ENCODE measurements at places on chromosomes 6 and 20.

- no peak for DNase-seq
- H3K27ac ChIP-seq = no peak overlapping the region
- H3K4me1 ChIP-seq = peaks cover 4% of the 10 kb centered on the region
- no peak overlapping the region for H3K4me3 ChIP-seq
These were observed 9.2 kb downstream of the SIM1 start for GRCh38 chr6:100455230-100456124.

DNA sequence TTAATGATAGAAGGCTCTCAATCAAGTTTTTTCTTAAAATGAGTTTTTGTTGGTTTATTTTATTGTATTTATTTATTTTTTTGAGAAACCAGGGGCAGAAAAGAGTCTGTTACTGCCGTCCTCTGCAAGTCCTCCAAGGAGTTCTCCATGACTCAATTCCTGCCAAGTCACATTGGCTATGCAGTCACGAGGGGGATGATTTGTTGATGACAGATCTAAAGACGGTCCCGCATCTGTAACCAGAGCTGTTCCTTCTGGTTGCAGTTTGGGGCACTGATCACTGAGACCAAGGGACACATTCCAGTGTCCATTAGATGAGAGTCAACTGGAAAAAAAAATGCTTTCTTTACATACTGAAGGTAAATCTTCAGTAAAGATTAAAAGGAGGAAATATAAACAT, 13.9 kb upstream of the TSHZ2 start:
- no peak for DNase-seq
- no peak overlapping the region for H3K27ac ChIP-seq
- H3K27me3 ChIP-seq = no peaks in the 10 kb centered on the region
- no peak overlapping the region for H3K4me3 ChIP-seq
- no peaks in the 10 kb centered on the region for H3K36me3 ChIP-seq
- no peaks in the 10 kb centered on the region for H3K4me1 ChIP-seq

DNA sequence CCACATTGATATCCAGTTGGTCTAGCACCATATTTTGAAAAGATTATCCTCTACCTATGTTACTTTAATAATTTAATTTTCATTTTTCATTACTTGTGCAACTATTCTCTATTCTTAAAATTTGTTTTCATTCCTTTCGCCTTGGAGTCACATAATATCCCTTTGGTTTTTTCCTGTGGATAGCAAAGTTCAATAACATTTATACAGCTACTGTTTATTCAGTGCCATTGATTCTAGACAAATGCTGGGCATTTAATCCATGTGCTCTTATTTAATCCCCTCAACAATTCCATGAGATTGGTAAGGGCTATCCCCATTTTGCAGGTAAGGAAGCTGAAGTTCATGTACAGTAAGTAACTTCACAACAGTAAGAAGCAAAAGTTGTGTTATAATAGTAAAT, 32.6 kb downstream of the PSMF1 start:
- H3K27me3 ChIP-seq = no peaks in the 10 kb centered on the region
- no peak overlapping the region for H3K27ac ChIP-seq
- H3K36me3 ChIP-seq = peaks cover 29% of the 10 kb centered on the region
- no peaks in the 10 kb centered on the region for H3K4me1 ChIP-seq
- H3K4me3 ChIP-seq = no peak overlapping the region

GRCh38 chr6:129645106-129645829, 64.7 kb downstream of the ARHGAP18 start:
- H3K36me3 ChIP-seq = no peaks in the 10 kb centered on the region
- H3K4me1 ChIP-seq = peaks cover 14% of the 10 kb centered on the region
- DNase-seq = no peak
- H3K4me3 ChIP-seq = no peak overlapping the region
- no peaks in the 10 kb centered on the region for H3K27me3 ChIP-seq

GRCh38 chr20:33862709-33863403, 51.7 kb downstream of the CHMP4B start:
- H3K27ac ChIP-seq = no peak overlapping the region
- no peak overlapping the region for H3K4me3 ChIP-seq
- peaks cover 5% of the 10 kb centered on the region for H3K4me1 ChIP-seq

DNA sequence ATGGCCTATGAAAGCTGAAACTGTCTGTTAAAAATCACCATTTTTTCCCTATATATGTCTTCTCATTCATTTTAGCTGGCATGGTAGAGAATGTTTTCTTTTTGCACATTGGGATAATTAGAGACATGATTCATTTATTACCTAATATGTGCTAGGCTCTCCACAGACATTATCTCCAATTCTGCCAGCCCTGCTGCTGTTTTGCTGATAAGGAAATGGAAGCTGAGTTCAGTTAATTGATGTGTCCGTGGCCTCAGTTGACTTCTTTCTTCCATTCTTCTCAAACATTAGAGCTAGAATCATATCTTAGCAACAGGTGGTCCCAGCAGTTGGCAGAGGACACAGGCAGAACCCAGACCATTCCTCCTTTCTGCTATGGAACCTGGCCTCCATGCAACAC, 644.1 kb upstream of the CITED2 start:
- no peaks in the 10 kb centered on the region for H3K36me3 ChIP-seq
- no peaks in the 10 kb centered on the region for H3K27me3 ChIP-seq
- DNase-seq = no peak

- no peak overlapping the region for H3K4me3 ChIP-seq
- no peaks in the 10 kb centered on the region for H3K27me3 ChIP-seq
These were observed 10.3 kb upstream of the TCP11 start for GRCh38 chr6:35151466-35151865.

DNA sequence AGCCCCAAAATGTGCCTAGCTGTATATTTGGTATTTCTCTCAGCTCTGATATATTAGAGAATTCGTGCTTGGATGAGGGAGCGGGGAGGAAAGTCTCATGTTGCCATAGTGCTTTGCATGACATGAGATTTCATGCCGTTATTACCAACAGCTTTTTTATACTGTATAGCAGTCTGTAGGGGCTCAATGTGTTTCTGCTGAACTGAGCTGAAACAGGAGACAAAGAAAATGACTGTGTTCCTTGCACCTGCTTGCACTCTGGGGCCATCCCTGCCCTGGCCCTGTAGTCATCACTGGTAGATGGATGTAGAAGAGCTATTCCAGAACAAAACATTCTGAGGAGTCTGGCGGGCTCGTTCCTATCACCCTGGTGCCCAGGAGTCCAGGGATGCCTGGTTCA, 128.0 kb upstream of the SASH1 start:
- no peak for DNase-seq
- H3K27ac ChIP-seq = no peak overlapping the region
- H3K4me3 ChIP-seq = no peak overlapping the region

- DNase-seq = no peak
- no peaks in the 10 kb centered on the region for H3K4me1 ChIP-seq
- H3K27me3 ChIP-seq = no peaks in the 10 kb centered on the region
- no peaks in the 10 kb centered on the region for H3K36me3 ChIP-seq
These were observed 60.7 kb upstream of the SHLD1 start for GRCh38 chr20:5689463-5689862.

- no peak for DNase-seq
- no peak overlapping the region for H3K4me3 ChIP-seq
- H3K27me3 ChIP-seq = no peaks in the 10 kb centered on the region
These were observed 24.1 kb downstream of the CYP39A1 start for GRCh38 chr6:46628498-46628897.

DNA sequence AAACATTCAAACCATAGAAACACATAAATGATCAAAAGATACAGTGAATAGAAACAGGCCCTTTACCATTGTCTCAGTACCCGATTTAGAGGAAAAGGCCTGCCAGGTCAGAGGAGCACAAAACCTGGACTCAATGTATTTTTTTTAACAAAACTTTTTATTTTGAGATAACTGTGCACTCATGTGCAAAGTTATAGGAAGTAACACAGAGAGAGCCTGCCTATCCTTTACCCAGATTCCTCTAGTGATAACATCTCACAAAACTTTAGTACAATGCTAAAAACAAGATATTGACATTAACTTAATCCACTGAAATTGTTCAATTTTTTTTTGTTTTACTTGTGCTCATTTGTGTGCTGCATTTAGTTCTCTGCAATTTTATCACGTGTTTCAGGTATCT, 36.8 kb upstream of the SAMD3 start:
- H3K27ac ChIP-seq = no peak overlapping the region
- no peaks in the 10 kb centered on the region for H3K4me1 ChIP-seq
- H3K4me3 ChIP-seq = no peak overlapping the region
- H3K27me3 ChIP-seq = no peaks in the 10 kb centered on the region

GRCh38 chr20:57841297-57841866, 131.6 kb upstream of the PMEPA1 start:
- DNase-seq = no peak
- no peak overlapping the region for H3K4me3 ChIP-seq
- no peak overlapping the region for H3K27ac ChIP-seq
- no peaks in the 10 kb centered on the region for H3K4me1 ChIP-seq
- H3K27me3 ChIP-seq = no peaks in the 10 kb centered on the region
- no peaks in the 10 kb centered on the region for H3K36me3 ChIP-seq

DNA sequence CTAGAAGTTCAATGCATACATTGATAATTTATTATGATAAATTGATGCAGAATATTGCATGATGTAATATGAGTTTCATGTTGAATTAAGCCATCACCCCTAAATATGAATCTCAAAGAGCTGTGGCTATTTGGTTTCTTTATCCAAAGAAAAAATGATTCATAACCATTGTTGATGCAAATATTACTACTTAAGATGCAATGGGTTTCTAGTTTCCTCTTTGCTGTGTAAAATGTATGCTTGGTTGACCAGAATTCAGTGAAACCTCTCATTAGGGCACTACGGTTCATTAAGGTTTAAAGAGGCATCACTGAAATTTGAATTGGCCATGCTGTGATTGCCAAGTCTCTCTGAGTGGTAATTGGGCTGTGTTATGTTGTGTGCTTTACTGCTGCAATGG, 492.5 kb upstream of the FLRT3 start:
- H3K27ac ChIP-seq = no peak overlapping the region
- H3K27me3 ChIP-seq = no peaks in the 10 kb centered on the region
- DNase-seq = no peak
- H3K36me3 ChIP-seq = no peaks in the 10 kb centered on the region
- no peak overlapping the region for H3K4me3 ChIP-seq

GRCh38 chr6:32785781-32786533, 22.6 kb upstream of the HLA-DQB2 start:
- H3K4me1 ChIP-seq = no peaks in the 10 kb centered on the region
- no peak overlapping the region for H3K27ac ChIP-seq
- no peaks in the 10 kb centered on the region for H3K27me3 ChIP-seq

GRCh38 chr6:25715794-25716193, 38.7 kb upstream of the SLC17A4 start:
- no peaks in the 10 kb centered on the region for H3K4me1 ChIP-seq
- no peak overlapping the region for H3K27ac ChIP-seq
- no peak overlapping the region for H3K4me3 ChIP-seq
- no peaks in the 10 kb centered on the region for H3K27me3 ChIP-seq
- no peak for DNase-seq
- no peaks in the 10 kb centered on the region for H3K36me3 ChIP-seq

DNA sequence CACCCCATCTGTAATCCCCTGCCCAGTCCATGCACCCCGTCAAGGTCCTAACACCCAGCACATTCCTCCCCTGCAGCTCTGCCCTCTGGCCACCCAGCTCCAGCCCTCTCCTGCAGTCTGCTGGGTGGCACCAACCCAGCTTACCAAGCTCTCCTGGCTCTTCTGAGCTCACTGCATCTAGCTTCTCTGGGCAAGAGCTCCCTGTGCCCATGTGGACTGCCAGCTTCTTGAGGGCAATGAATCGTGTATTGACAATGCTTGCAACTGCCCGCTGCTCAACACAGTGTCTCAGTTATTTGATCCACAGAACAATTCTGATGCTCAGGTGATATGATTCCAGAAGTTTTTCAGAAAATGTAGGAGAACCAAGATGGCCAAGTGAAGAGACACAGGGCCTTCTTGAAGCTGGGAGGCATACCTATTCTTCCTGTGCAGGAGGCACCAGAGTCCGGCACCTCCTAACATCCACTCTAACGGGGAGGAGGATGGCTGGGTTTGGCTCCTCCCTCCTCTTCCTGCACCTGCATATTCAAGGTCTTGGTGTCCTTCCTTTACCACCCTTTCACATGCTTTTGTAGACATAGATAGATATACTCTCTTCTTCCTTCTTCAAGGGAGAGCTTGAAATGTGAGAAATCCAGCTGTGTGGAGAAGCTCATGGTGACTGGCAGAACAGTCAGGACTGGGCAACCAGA, 85.6 kb downstream of the TRERF1 start:
- H3K4me3 ChIP-seq = no peak overlapping the region
- DNase-seq = no peak
- no peaks in the 10 kb centered on the region for H3K36me3 ChIP-seq
- H3K4me1 ChIP-seq = no peaks in the 10 kb centered on the region
- H3K27me3 ChIP-seq = no peaks in the 10 kb centered on the region

DNA sequence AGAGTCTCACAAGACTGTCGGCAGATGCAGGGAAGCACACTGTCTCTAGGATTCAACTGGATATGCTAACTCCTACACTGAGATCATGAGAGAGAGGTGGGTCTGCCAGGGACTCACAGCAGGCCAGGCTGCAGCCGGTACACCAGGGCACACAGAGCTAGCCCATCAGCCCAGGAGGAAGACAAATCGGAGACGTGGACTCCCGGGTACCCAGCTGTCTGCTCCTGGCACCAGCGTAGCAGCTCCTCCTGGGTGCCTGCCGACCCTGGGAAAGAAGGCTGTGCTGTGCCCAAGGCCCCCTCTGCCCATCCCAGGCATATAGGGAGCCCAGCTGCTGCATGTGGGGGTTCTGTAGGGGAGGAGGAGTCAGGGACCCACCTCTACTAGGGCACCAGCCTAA, 7.0 kb downstream of the MICAL1 start:
- DNase-seq = no peak
- no peak overlapping the region for H3K27ac ChIP-seq
- H3K36me3 ChIP-seq = peaks cover 30% of the 10 kb centered on the region
- H3K4me1 ChIP-seq = peaks cover 1% of the 10 kb centered on the region

- no peak for DNase-seq
- H3K4me3 ChIP-seq = no peak overlapping the region
- H3K27me3 ChIP-seq = no peaks in the 10 kb centered on the region
- no peaks in the 10 kb centered on the region for H3K4me1 ChIP-seq
These were observed 678.7 kb upstream of the ADGRB3 start for GRCh38 chr6:67956352-67956751.

DNA sequence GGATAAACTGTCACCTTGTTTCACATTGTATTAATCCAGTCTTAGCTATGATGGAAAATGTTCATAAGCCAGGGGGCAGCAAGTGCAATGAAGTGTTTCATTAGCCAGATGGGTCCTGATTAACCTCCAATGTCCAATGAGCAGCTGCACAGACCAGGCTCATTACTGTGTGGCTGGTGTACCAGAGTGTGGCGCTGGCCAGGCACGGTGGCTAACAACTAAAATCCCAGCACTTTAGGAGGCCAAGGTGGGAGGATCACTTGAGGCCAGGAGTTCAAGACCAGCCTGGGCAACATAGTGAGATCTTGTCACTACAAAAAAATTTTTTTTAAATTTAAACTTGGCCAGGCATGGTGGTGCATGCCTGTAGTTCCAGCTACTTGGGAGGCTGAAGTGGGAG, 201.7 kb upstream of the FOXQ1 start:
- no peaks in the 10 kb centered on the region for H3K4me1 ChIP-seq
- no peak for DNase-seq
- H3K4me3 ChIP-seq = no peak overlapping the region
- no peaks in the 10 kb centered on the region for H3K36me3 ChIP-seq

DNA sequence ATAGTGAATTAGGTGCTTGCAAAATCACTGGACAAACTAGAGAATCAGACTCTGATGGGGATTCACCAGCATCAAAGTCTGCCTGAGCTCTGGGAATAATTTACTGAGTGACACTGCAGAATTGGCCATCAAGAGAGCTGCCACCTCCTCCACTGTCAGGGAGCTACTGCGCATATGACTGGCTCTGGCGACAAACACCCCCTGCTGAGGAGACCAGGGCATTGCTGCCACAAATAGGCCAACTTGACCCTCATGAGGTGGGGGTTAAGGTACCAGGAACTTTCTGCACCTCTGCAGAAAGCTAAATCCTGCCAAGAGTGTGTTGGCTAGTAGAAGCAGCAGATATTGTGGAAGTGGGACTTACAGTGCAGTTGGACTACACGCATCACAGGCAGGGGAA, 88.0 kb downstream of the CDS2 start:
- no peak for DNase-seq
- H3K27me3 ChIP-seq = no peaks in the 10 kb centered on the region
- no peak overlapping the region for H3K4me3 ChIP-seq
- H3K4me1 ChIP-seq = no peaks in the 10 kb centered on the region

Data from ascending aorta (tissue), 2 donors.